AG08395 (cell line): ENCODE measurements at places on chromosomes 16 and 17.

DNA sequence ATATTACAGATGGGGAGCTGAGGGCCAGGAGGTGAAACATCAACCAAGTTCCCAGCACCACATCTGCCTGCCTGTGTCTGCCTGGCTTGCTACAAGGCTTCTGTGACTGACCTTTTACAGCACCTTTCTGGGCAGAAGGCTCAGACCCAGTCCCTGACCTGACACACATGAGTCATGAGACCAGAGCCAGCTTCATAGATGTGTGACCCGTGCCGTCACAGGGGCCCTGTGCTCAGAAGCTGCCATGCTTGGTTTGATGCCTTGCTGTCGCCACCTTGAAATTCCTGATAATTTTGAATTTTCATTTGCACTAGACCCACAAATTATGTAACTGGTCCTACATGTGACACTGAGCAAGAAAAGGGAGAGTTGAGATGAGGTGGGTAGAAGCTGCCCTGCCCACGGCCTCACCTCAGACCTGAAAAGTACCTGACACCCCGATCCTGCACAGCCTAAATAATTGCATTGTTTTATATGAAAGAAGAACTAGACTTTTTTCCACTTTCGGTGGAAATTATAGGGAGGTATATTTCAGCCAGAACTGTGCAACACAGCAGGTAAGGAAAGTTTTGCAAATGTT lies 13.3 kb upstream of the PECAM1 start:
- DNase-seq = no peak

GRCh38 chr17:43917016-43917347 lies 9.6 kb upstream of the MPP2 start:
- DNase-seq = no peak

DNA sequence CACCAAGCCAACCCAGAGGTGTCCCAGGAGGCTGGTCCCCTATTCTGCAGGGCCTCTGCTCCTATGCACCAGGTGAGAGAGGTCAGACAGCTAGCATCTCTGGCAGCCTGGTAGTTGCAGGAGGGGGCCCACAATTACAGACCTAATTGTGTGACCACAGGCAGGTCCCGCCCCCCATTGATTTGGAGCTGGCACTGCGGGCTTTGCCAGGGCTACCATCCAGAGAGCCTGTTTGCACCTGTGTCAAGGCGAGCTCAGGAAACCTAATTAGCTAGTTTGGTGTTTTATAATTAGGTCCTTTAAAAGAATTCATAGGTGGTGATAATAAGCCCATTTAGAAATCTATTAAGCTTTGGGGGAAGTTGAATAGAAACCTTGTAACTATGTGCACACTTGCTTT lies 90.2 kb downstream of the MRM1 start:
- no peak for DNase-seq

DNA sequence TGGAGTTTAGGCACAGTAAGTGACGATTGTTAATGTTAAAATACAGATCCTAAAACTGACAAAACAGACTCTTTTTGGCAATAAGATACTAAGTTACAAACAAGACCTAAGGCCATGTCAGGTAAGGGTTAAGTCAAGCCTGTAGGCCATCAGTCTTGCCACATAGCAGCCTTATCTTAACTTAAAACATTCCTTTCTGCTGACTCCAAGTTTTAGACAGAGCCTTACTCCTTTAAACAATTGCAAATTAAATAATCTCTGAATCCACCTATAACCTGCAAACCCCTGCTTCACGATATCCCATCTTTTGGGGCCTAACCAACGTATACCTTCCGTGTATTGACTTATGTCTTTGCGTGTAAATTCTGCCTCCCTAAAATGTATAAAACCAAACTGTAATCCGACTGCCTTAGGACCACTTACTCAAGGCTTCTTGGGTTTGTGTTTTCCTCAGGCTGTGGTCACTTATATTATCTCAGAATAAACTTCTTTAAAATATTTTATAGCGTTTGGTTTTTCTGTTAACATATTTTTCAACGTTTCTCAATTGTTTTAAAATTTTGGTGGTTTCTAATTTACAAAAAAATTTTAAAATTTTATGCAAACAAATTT lies 64.4 kb downstream of the EFCAB5 start:
- no peak for DNase-seq

DNA sequence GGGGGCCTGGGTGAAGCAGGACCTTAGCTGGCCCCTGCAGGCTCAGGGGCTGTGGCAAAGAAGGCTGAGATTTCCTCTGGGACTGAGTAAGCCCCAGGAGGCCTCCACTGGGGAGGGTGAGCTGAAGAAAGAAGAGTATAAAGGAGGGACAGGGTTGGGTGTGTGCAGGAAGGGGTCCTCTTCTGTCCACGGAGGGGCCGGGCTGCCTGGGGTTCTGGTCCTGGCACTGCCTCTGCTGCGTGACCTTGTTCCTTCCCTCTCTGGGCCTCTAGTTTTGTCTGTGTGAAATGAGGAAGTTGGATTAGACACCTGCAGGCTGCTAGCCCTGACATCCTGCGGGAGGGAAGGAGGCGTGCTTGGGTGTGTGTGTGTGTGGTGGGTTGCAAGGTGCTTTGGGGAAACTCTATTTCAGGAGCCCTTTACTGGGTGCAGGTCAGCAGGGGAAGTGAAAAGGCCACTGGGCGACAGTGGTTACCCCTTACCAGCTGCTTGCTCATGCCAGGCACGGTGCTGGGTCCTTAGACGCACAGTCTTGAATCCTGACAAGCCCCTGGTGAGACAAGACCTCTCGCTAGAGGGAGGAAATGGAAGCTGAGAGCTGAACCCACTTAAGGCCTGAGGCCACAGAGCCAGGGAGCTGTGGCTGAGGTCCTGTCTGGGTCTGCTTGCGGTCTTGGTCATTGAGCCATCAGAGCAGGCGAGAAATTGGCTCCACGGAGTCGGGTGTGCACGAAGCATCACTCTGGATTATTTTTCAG lies 60.7 kb downstream of the OR1D5 start:
- DNase-seq = no peak

DNA sequence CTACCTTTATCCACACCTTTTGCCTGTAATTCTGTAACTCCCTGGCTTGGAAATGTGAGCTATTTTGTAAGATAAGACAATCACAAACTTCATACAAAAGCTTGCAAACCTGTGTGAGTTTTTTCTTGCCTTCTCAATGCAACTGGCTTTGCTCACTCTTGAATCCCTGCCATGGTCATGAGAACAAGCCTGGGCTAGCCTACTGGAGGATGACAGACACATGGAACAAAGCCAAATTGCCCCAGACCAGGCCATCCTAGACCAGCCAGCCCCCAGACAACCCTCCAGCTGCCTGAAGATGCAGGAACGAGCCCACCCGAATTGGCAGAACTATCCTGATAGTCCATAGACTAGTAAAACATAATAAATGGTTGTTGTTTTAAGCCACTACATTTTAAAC lies 466.6 kb upstream of the ERCC4 start:
- DNase-seq = no peak

DNA sequence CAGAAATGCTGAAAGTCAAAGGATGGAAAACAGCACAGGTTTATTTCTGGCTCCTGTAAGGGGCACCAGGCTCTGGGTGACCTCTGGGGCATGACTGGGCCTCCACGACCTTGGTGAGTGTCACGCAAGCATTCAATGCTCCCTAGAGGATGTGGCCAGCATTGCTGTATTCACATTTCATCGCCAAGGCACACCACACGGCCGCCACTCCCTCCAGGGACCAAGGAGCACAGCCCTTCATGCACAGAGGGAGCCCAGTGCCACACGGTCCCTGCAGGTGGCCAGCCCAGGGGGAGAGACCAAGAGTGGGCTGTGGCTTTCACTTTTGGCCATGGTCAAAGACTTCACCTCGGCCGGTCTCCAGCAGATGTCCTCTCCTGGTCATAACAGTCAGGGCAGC lies 137.4 kb upstream of the TNRC6C start:
- no peak for DNase-seq

DNA sequence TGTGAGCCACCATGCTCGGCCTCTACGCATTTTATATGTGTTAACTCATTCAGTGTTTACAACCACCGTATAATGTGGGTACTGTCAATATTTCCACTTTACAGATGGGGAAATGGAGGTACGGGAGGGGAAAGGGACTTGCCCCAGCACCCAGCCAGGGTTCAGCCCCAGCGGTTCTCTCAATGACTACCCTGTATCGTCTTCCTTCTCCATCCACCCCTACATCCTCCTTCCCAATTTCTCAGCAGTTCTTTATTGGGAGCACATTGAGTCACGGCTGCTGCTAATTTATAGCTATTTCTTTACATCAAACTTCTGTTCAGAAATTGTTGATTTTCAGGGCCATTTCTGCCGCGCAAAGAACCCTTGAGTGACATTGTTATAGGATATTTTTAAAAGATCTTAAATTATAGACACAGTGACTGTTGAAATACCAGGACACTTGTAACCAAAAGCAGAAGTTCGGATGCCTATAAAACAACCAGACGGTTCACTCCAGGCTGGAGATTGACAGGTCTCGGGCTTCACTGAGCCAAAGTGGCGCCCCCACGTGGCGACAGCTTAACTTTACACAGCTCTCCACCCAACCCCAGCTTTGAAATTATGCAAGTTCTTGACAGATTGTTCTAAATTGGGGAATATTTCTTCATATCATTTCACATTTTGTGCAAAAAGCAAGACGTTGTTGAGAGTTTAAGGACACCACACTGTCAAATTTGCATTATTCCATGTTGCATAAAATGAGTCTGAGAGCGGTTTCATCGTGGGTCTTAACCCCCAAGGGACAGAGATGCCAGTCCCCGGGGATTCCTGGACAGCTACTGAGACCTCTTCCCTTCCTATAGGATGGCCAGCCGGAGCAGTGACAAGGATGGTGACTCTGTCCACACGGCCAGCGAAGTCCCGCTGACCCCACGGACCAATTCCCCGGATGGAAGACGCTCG lies 11.8 kb downstream of the SYT17 start:
- peak; percentile 69 for DNase-seq

- no peak for DNase-seq
These were observed 18.5 kb downstream of the AKTIP start for GRCh38 chr16:53484542-53484941.

DNA sequence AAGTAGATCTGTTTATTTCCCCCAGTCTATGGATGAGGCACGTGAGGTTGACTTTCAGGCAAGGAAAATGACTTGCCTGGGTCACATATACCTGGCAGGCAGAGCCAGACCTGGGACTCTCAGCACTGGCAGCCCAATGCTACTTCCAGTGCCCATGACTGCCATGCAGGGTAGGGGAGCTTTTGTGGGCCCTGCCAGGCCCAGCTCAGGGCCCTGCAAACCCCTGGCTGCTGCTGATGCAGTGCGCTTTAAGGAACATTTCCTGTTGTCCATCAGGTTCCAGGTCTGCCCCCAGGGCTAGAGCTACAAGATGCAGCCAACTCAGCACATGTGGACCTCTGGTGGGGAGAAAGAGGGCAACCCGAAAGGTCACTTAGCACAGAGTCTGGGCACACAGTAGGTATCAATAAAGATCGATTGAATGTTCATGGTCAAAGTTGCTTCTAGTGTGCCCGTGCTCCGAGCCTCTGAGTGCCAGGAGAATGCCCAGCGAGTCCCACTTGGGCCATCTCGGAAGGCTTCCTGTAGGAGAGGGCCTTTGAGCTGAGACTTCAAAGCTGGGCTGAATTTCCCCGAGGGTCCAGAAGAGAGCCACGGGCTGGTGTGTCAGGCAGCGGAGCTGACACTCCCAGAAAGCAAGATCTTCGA lies 513 bp upstream of the TBX21 start:
- no peak for DNase-seq

DNA sequence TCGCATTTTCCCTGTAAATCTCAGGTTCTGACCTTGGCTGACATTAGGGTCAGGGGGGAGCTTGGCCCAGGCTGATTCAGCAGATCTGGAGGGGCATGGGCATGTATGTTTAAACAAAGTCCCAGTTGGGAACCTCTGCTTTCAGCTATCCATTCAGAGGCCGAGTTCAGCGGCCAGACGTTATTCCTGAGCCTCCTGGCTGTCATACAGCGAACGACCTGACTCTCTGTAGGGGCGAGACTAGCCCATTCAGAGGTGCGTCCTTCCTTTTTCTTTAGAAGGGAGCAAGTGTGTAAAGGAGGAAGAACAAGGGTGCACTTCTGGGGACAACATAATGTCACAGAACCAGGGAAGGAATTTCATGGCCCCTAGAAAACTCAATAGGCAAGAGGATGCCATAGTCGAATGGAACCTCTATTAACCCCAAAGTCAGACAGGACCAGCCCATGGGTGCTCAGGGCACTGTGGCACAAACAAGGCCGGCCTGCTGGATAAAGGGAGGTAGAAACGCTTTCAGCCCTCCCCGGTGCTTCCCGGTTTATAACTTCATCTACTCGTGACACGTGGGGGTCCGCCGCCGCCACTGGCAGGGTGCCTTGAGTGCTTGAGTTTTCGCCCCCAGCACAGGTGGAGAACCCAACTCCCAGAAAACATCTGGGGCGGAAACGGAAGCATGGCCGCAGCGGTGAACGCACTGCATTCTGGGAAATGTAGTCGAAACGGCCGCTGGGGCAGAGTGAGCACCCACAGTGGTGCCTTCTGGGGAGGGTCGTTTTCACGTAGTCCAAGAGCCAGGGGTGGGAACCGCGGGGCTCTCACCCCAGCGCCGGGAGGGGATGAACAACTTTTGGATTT lies 33.2 kb upstream of the PLCG2 start:
- peak; percentile 81 for DNase-seq

GRCh38 chr16:59748531-59748930 lies 1014.4 kb upstream of the GOT2 start:
- no peak for DNase-seq
